ENCODE measurements at places on chromosomes 11 and 22.

- DNase-seq: no peak
Observed at GRCh38 chr11:64784813-64785581, 6.7 kb upstream of the SF1 start.

- no peak for DNase-seq
Observed at GRCh38 chr11:10375280-10375971, 70.6 kb downstream of the ADM start.

- no peak for DNase-seq
Observed at GRCh38 chr11:75465701-75466531, 32.9 kb upstream of the KLHL35 start.

- DNase-seq: no peak
Observed at GRCh38 chr22:29530716-29531115, 22.8 kb downstream of the THOC5 start.

DNA sequence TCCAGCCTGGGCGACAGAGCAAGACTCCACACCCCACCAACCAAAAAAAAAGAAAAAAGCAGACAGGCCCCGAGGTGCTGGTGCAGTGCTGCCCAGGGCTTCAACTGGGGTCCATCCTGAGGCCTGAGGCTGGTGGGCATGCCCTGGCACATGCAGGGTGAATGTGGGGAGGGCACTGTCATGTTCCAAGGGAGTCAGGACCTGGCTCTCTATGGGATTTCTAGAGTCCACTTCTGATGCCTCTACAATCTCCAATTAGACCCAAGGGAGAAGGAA lies 10.1 kb downstream of the CENPM start:
- no peak for DNase-seq

DNA sequence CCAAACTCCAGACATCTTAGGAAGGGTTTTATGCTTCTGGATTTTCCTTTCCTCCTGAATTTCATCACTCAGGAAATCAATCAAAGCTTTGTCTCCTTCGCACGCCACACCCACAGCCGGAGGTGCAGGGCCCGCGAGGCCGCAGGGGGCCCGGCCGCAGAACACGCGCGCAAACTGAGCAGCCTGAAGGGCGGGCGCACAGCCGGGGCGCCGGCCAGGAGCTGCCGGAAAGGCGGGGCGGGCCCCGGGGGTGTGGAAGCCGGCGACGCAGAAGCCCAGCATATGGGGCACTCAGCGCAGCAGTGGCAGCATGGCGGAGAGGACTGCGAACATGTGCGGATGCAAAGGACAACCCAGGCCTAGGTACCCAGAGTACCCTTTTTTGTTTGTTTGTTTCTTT lies 33.1 kb upstream of the SPTBN2 start:
- DNase-seq: no peak

DNA sequence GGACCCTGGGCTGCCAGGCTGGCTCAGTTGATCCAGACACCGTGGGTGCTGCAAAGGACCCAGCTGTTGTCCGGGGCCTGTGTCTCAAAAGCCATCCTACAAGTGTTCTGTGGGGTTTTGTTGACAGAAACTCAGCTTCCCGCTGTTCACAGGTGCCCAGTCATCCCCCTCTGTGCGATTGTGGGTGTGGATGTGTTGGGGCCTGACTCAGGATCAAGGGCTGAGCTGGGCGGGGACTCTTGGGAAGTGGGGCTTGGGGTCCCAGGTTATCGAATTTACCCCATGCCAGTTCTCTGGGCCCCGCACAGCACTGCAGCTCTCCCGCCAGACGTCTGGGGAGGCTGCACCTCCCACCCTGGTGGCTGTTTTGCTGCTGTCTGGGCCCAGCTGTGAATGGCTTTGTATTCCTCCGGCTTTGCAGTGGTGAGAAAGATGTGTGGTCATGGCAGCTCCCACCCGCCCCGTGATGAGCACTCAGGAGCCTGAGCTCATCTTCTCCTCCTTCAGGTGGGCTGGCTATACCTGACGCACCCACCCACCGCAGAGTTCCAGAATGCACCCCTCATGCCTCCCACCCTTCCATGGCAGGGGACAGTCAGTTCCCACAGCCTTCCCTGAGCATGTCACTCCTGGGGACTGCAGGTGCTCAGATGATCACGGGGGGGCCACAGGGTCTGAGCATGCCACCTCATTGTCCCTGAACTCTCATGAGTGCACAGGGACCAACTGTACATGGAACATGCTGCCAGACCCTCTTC lies 3.6 kb upstream of the AP2A2 start:
- no peak for DNase-seq

- DNase-seq: no peak
Observed at GRCh38 chr22:17077255-17077654, 7.5 kb upstream of the IL17RA start.

GRCh38 chr22:29877620-29878019 lies 5.4 kb upstream of the MTMR3 start:
- peak; percentile 25 for DNase-seq

GRCh38 chr11:64376071-64376470 lies 17.1 kb downstream of the RPS6KA4 start:
- DNase-seq: no peak

- DNase-seq: no peak
Observed at GRCh38 chr11:80188076-80188627, 747.3 kb upstream of the TENM4 start.

- no peak for DNase-seq
Observed at GRCh38 chr11:1444823-1445422, 41.7 kb downstream of the MOB2 start.

- no peak for DNase-seq
Observed at GRCh38 chr11:121508449-121508848, 55.7 kb upstream of the SORL1-AS1 start.

GRCh38 chr22:38346506-38346905 lies 29.3 kb upstream of the CSNK1E start:
- DNase-seq: no peak

DNA sequence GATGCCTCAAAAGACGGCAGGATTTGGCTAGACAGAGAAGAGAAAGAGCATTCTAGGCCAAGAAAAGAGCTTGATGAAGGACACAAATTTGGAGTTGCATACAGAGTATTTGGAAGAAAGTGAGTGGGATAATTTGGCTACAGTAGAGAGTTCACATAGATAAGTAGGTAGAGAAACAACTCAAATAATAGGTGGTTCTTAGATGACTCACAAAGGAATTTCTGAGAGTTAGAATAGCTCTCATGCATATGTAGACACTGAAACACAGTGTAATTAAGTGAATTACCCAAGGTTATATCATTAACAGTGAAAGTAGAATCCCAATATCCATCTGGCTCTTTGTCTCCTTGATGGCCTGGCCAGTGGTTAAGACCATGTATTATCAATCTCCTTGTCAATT lies 228.6 kb upstream of the DDI1 start:
- DNase-seq: no peak

DNA sequence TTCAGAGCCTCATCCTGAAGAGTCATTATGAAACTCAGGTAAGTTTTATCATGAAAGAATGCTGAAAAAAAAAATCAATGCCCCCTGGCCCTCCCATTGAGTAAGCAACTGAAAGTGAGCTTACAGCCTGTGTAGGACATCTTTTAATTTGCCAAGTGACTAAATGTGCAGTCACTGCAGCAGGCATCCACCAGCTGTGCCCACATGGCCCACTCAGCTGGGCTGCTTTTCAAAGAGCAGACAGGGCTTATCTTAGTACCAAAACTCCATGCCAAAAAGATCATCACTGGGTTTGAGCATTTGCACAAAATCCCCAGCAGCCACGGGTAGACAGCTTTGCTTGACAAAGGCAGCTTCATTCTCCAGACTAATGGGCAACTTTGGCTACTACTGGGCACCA lies 709.7 kb downstream of the NTM start:
- no peak for DNase-seq

DNA sequence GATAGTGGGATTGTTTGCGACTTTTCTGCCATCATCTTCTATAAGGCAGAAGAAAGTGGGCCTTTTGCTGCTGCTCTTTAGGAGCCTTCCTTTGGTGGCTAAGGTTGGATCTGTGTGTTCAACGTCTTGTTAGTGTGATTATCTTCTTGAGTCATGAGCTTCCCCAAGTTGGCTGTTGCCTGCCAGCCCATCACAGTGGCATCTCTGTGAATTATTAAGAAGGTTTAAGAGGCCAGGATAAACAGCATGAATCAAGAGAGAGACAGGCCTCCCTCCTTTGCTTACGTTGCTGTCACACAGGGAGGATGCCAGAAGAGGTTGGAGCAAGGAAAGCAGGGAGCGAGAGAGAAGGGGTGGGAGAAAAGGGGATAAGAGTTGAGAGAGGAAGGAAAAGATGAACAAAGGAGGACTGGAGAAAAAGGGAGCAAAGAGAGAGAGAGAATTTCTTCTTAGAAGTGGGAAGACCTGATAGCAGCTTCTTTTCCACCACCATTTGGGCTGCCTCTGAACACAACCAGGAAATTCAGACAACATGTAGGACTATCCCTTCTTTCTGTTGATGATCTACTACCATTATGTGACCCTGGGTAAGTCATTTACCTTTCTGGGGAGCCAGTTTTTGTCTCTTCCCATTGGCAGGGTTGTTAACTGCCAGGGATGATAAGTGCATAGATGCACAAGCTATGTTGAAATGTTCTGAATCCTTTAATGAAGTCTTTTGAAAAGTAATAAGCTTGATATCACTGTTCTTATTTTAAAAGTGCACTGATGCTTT lies 126.5 kb downstream of the NAV2 start:
- DNase-seq: no peak

DNA sequence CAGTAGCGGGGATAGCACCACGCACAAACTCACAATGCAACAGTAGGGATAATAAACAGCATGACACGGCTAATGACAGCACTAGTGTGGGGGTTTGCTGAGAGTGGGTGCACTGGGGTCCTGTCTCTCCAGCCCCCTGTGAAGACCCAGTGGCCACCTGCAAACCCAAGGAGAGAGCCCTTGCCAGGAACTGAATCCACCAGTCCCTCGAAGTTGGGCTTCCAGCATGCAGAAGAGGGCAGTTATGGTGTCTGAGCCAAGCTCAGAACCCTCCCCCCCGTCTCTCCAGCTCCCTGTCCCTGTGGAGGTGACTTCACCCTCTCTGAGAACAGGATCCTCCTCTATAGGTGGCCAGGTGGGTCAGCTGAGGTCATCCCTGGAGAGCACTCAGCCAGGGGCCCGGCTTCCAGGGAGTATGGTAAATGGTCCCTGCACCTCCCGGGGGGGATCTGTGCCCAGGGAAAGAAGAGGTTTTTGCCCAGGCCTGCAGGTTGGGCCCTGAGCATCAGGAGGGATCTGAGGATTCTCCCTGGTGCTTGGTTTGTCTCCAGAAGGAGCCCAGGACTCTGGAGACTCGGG lies 86.3 kb upstream of the PRR5 start:
- DNase-seq: no peak

GRCh38 chr22:46029574-46030200 lies 52.7 kb upstream of the WNT7B start:
- no peak for DNase-seq

- no peak for DNase-seq
Observed at GRCh38 chr11:94866936-94867795, 99.0 kb downstream of the AMOTL1 start.

GRCh38 chr11:44057340-44057739 lies 8.7 kb upstream of the ACCS start:
- no peak for DNase-seq

- no peak for DNase-seq
Observed at GRCh38 chr11:61659413-61660196, 20.6 kb upstream of the DAGLA start.

GRCh38 chr22:42919199-42919598 lies 62.1 kb upstream of the ARFGAP3 start:
- DNase-seq: peak; percentile 61
